ENCODE measurements at places on chromosomes 12 and 14. TPM values are rescaled to one million over a fixed set of nuclear protein-coding genes. Genes with fewer than 3 reads are reported as not detected.

GUCY2C gene
- not detected for total RNA-seq

TNFAIP2 gene
- total RNA-seq: 9.4 TPM

CHGA gene
- total RNA-seq: 51.6 TPM

A2ML1 gene
- 1.6 TPM for total RNA-seq

BDKRB2 gene
- 0.31 TPM for total RNA-seq

CLEC2A gene
- total RNA-seq: not detected

LTB4R2 gene
- total RNA-seq: 2.2 TPM

LRP1-AS gene
- not detected for total RNA-seq

DHRS2 gene
- not detected for total RNA-seq

HNF1A gene
- total RNA-seq: not detected

KRT83 gene
- total RNA-seq: not detected

SSPN gene
- 2.2 TPM for total RNA-seq

MYO1A gene
- not detected for total RNA-seq

ESYT1 gene
- 24.4 TPM for total RNA-seq

KITLG gene
- 70.4 TPM for total RNA-seq

SLC25A21 gene
- 1.9 TPM for total RNA-seq

NYNRIN gene
- 34.7 TPM for total RNA-seq

SLCO1C1 gene
- 24.4 TPM for total RNA-seq

LGR5 gene
- 0.31 TPM for total RNA-seq

NR1H4 gene
- 0.31 TPM for total RNA-seq

AVPR1A gene
- total RNA-seq: 7.2 TPM

AQP2 gene
- total RNA-seq: not detected
